ENCODE measurements at places on chromosomes 2 and 18.
A peak's percentile ranks its signal among the peaks of the same experiment; 100 is the strongest.

DNA sequence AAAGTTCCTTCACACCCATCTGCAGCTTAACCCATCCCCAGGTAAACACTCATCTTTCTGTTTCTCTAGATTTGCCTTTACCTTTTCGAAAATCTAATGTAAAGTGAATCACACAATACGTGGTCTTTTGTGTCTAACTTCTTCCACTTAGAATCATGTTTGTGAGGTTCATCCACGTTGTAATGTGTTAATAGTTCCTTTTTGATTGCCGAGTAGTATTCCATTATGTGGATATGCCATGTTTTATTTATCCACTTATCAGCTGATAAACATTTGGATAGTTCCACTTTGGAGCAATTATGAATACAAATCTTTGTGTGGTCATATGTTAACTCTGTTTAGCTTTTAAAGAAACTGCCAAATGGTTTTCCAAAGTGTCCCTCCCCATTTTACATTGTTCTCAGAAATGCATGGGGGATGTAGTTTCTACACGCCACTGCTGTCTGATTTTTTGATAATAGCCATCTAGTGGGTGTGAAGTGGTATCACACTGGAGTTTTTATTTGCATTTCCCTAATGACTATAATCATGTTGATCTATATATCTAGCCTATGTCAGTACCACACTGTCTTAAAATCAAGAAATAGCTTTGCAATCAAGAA is 22.3 kb downstream of the PECR start:
- DNase-seq, result no peak

- no peak for DNase-seq
These were observed 16.6 kb downstream of the SP110 start for GRCh38 chr2:230203110-230203676.

DNA sequence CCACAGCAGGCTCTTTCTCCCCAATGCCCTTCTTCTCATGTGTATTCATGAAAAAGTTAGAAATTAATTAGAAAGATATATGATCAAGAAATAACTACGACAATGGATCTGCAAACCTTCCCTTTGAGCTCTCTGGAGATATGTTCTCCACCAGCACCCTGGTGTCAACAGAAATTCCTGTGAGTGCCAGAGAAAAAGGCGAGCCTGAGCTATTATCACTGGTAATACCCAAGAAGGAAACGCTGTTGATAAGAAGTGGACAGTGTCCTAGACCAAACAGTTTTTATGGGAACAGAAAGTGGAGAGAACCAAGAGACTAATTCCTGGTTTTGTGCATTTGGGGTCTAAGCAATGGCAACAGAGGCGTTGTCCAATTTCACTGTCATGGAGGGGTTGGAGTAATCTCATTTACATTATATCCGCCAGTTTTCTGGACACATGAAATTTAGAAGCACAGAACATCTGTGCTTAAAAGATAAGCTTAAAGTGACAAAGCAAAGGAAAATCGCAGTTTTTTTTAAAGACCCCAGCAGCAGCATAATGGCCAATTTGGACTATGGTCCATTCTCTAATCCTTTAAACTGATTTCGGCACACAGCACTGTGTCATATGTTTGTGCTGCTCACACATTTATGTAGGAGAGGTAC is 47.2 kb upstream of the CDC42EP3 start:
- DNase-seq, result no peak

DNA sequence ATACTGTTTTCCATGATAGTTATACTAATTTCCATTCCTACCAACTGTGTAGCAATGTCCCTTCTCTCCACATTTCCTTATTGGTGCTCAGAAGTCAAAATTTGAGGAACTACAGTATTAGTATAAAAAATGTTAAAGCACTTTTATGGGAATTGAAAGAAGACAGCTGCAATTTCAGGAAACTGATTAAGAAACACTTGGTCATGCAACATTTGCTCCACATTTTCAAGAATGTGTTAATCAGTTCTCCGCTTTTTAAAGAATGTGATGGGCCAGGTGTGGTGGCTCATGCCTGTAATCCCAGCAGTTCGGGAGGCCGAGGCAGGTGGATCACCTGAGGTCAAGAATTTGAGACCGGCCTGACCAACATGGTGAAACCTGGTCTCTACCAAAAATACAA is 33.6 kb upstream of the MGAT4A start:
- DNase-seq, result no peak

DNA sequence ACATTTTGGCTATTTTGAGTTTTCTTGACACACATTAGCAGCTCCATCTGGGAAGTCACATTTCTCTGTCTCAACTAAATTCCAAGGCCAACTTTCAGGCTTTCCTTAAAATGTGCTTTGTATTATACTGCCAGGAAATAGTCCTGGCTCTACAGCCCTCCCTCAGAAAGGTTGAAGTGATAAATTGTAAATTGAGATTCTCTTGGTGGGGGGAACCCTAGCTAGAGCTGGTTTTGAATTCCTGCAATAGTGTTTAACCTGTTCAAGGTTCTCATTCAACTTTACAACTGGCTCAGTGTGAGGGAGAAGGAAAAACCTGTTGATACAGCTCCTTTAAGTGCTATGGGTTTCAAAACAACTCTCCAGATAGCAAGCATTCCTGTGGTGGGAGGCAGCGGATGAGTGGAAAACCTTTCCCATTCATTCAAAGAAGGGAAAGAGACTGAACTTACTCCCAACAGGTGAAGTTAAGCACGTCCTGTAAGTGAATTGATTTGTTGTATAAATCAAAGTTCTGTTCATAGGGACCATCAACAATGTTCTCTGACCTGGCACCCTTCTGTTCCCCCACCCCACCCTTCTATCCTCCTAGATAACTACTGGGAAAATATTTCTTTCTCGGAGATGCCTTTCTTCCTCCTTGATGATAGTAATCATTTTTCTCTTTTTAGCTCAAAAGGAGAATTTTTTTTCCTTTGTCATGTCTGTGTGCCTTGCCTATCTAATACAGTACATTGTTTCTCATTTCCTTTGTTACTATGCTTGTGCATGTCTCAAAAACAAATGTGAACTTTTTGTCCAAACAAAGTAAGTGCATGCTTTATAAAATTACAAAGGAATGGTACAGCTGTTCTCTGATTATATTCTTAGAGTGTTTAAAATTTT is 44.2 kb upstream of the SLC39A10 start:
- peak; percentile 88 for DNase-seq

DNA sequence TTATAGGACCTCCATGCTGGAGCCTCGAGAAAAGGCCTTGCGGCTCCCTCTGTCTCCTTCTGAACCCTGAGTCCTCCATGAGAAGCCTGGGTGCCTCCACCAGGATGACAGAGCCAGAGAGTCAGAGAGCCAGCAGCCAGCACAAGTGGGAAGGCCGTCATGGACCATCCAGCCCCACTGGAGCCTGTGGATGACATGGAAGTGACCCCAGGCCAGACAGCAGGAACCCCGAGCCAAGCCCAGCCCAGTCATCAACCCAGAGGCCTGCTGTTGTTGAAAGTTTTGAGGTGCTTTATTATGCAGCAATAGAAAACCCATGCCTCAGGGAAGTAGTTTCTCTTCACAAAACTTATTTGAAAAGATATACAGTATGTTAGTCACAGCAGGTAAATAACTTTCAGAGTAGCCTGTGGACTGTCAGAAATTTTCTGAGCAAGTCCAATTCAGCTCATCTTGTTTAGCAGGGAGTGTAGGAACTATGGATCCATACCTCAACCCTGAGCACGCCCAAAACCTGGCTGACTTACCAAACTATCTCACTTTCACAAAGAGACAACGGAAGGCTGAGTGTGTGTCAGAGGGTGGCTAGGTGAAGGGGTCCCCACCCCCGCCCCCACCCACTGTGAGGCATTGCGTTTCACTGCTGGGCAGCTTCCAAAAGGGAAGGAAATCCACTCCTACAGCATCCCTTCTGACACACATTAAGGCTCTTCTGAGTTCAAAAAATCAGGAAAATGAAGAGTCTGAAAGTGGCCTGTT is 79.9 kb upstream of the NDUFV2 start:
- no peak for DNase-seq

DNA sequence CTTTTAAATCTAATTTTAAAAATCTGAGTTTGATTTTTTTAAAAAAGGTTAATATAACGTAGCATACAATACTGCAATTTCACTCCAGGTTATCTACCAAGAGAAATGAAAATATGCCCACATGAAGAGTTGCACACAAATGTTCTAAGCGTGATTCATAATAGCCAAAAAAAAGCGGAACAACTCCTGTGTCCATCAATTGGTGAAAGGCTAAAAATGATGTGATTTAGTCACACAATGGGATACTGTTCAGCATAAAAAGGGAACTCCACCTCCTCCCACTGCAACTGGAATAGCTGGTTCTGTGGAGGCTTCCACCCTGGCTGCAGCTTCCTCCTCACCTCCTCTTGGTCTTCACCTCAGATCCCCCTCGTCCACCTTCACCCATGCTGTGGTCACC is 132.8 kb downstream of the PIK3C3 start:
- no peak for DNase-seq

- peak; percentile 85 for DNase-seq
These were observed 64.9 kb upstream of the OTOS start for GRCh38 chr2:240205348-240205747.

- no peak for DNase-seq
These were observed 94.8 kb upstream of the CYRIA start for GRCh38 chr2:16760426-16760825.

DNA sequence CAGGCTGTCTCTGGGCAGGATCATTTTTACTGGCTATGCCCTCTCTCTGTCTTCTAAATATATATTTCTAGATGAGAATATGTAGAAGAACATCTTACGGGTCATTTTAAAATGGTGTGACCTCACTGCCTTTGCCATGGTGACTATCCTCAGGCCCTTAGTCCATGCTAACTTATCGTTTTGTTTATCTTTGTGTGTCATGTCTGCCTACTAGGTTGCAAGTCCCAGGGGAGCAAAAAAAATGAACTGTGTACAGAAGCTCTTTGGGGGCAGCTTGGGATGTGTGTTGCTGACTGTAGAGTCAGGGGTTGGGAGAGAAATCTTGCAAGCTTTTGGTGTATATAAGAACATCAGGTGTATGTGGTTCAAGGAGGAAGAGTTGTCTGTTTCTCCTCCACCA is 11.0 kb downstream of the CPSF3 start:
- DNase-seq, result no peak

DNA sequence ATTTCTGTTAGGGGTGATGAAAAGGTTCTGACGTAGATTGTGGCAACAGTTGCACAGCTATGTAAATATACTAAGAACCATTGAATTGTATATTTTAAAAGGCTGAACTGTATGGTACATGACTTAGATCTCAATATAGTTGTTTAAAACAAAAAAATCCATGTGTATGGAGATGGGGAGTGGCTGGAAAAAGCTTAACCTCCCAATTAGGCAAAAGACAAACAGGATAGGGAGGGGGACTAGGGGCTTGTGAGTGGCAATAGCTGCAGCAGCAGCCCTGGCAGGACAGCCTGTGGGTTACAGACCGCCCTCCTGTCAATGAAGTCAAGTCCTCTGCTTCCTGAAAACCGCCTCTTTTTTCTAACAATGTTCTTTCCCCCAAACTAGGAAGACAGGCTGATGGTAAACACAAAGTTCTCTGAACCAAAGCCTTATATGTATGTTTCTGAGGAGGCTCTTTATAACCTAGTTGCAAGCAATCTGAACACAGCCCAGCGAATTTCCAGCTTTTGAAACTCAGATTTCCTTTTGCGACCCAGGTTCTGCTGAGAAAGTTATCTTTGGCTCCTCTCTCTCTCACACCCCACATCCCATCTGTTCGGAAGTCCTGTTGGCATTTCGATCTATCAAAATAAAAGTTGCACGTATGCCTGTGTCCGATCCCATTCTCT is 10.3 kb downstream of the ATP8B1 start:
- no peak for DNase-seq

GRCh38 chr2:16320716-16321115 is 344.9 kb downstream of the CYRIA start:
- DNase-seq, result no peak

GRCh38 chr18:34978953-34979608 is 62.1 kb upstream of the MAPRE2 start:
- peak; percentile 97 for DNase-seq

- no peak for DNase-seq
These were observed 17.5 kb downstream of the NCAPH start for GRCh38 chr2:96353032-96353561.

DNA sequence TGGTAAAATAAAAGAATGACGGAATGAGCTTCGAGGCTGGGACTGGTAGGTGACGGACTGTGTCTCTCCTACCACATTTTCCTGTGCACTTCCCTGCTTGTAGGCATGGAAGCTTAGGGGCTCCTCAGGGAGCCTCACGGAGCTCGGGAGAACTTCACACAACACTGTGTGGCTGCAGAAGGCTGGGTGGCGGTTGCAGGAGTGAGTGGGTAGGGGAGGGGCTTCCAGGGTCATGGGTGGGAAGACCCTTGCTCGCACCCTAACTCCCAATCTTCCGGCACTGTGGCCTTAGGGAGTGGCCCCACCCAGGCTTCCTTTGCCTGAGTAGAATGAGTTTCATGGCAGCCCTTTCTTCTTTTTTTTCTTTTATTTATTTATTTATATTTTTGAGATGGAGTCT is 128.6 kb downstream of the INHBB start:
- DNase-seq, result no peak

DNA sequence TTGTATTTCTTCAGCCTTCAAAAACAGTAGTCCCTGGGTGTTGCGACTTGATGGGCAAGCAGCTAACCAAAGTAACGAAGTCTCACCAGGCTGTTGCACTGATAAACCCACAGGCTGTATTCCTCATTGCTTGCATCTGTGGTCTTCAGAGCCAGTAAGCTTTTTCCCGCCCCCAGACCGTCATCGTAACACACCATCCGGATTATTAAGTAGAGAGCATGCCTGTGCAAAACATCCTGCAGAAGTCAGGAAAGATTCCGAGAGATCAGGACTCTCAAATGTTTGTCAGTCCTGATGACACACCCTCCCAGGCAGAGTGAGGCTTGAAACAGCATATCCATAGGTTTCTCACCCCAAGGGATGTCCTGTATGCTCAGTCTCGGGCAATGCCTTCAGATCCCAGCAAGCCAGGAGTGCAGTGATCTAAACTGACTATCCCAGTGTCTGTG is 15.9 kb downstream of the ITGB1BP1 start:
- DNase-seq, result no peak

DNA sequence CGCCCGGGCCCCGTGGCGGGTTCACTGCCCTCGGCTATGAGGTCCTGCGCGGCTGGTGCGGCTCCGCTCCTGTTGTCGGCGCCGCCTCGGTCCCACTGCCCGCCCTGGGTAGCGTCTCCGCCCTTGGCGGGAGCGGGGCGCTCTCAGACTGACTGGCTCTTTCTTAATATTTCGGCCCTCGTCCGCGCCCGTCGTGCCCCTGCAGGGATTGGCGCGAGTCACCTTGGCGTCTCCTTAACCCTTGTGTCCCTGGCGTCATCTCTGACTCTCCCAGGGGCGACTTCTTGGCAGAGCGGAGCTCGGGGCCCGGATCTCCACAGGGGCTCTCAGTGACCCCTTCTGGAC is 1.3 kb downstream of the PTMA start:
- no peak for DNase-seq

DNA sequence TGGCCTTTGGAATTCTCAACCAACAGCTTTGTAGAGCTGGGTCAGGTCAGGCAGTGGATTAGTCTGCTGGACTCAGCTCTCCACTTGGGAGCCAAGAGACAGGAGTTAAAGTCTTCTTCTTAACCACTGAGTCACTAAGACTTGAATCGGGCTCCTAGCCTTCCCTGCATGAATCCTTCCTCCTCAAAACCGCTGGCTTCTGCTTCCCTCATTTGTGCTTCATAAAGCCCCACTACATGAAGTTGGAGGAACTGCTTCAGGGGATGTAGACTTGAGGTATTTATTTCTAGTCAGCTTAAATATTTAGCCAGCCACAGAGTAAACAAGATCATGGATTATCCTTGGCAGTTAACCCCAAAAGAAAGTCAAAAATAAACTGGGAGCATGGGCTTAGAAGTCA is 536.3 kb upstream of the TNP1 start:
- no peak for DNase-seq

- peak; percentile 82 for DNase-seq
These were observed 116.9 kb downstream of the TPGS2 start for GRCh38 chr18:36711813-36712444.

GRCh38 chr2:120771111-120771780 is 35.6 kb downstream of the GLI2 start:
- peak; percentile 67 for DNase-seq

Data from kidney epithelial cell (primary cell).